ENCODE measurements at places on chromosomes 7 and 10.

GRCh38 chr10:71220689-71221540, 8.5 kb downstream of the UNC5B start:
- no peaks in the 10 kb centered on the region for H3K36me3 ChIP-seq
- DNase-seq: no peak
- no peaks in the 10 kb centered on the region for H3K27me3 ChIP-seq
- peaks cover 48% of the 10 kb centered on the region for H3K4me1 ChIP-seq
- no peak overlapping the region for H3K27ac ChIP-seq

DNA sequence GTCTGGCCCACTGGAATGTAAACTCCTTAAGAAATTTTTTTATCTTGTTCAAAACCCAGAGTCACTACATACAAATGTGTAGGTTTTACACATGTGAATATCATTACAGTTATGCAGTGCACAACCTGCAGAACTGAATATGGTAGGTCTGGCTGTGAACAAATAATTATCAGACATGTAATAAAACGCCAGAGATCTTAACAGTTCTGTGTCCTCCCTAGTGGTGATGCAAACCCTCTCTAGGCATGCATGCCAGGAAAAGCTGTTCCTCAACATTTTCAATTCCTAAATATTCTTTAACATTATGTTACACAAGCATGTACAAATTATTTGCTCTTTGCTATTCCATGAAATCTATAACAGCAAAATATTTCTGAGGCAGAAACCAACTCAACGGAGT, 124.6 kb downstream of the IMMP2L start:
- no peaks in the 10 kb centered on the region for H3K36me3 ChIP-seq
- no peak for DNase-seq
- H3K4me3 ChIP-seq: no peak overlapping the region

DNA sequence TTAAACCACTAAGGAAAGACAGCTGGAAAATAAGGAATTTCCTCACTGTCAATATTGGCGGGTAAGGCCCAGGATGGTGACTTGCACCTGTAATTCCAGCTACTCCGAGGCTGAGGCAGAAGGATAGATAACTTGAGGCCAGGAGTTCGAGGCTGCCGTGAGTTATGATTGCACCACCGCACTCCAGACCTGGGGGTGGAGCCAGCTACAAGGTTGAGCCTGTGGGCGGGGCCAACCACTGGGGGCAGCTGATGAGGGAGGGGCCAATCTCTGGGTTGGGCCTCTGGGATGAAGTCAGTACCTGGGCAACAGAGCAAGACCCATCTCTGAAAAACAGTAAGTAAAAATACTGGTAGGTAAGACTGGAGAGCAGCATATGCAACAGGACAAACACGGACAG, 80.1 kb upstream of the ADO start:
- no peaks in the 10 kb centered on the region for H3K4me1 ChIP-seq
- H3K36me3 ChIP-seq: no peaks in the 10 kb centered on the region
- no peak for DNase-seq
- H3K27ac ChIP-seq: no peak overlapping the region
- no peak overlapping the region for H3K4me3 ChIP-seq

DNA sequence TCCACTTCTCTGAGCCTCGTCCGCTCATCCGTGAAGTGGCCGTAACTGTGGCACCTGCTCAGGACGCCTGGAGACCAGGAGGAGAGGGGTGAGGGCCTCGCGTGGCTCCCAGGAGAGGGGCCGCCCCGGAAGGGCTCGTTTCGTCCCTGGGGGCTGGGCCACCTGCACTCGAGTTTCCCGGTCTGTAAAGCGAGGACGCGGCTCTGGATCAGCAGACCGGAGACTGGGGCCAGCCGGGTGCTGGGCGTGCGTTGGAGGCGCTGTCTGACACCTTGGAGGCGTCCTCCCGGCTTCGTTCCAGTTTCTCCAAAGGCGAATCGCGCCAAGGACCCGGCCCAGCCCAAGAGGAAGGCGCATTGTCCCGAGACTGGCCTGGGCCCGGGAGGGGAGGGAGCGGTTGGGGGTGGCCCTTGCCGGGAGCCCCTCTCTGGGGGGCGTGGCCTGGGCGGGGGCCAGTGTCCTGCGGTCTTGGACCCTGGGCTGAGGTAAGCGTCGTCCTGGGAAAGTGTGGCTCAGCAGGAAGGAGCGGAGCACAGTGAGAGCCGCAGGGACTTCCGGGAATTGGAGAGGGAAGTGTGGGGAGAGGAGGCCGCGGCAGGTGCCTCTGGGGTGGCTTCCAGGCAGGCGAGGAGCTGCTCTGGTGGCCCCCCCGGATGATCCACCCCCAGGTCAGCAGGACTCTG, 89.6 kb downstream of the FOXL3 start:
- H3K27ac ChIP-seq: no peak overlapping the region
- no peaks in the 10 kb centered on the region for H3K27me3 ChIP-seq
- H3K4me1 ChIP-seq: no peaks in the 10 kb centered on the region
- H3K4me3 ChIP-seq: peak overlapping the region; percentile 40
- H3K36me3 ChIP-seq: no peaks in the 10 kb centered on the region
- DNase-seq: peak; percentile 66

GRCh38 chr10:129366450-129366849, 100.6 kb upstream of the MGMT start:
- H3K27ac ChIP-seq: no peak overlapping the region
- no peaks in the 10 kb centered on the region for H3K27me3 ChIP-seq
- H3K4me3 ChIP-seq: no peak overlapping the region
- DNase-seq: no peak
- no peaks in the 10 kb centered on the region for H3K4me1 ChIP-seq
- no peaks in the 10 kb centered on the region for H3K36me3 ChIP-seq

DNA sequence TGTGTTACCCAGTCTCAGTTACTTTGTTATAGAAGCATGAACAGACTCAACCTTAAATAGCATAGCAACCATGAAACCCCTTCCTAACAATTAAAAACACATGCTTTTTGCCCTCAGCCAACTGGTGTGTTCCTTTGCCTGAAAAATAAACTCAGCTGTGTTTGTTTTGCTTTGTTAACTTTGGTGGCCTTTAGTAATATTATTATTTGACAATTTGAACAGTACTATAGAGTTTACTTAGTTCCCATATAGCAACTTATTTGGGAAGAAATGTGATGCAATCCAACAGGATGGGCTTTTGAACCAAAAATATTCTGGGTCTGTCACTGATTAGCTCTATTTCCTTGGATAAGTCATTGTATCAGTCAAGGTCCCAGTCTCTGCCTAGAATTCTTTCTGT, 22.5 kb upstream of the MKLN1 start:
- H3K36me3 ChIP-seq: peaks cover 5% of the 10 kb centered on the region
- peaks cover 15% of the 10 kb centered on the region for H3K4me1 ChIP-seq
- no peak overlapping the region for H3K27ac ChIP-seq

GRCh38 chr10:11261687-11262493, 244.2 kb downstream of the CELF2 start:
- DNase-seq: no peak
- H3K27me3 ChIP-seq: no peaks in the 10 kb centered on the region

- peaks cover 12% of the 10 kb centered on the region for H3K36me3 ChIP-seq
- H3K4me1 ChIP-seq: no peaks in the 10 kb centered on the region
- no peak overlapping the region for H3K27ac ChIP-seq
- H3K27me3 ChIP-seq: no peaks in the 10 kb centered on the region
Measured at GRCh38 chr10:125003146-125003900, 61.4 kb downstream of the ZRANB1 start.

- no peak for DNase-seq
- no peak overlapping the region for H3K4me3 ChIP-seq
- no peaks in the 10 kb centered on the region for H3K36me3 ChIP-seq
- no peak overlapping the region for H3K27ac ChIP-seq
- H3K4me1 ChIP-seq: no peaks in the 10 kb centered on the region
- no peaks in the 10 kb centered on the region for H3K27me3 ChIP-seq
Measured at GRCh38 chr10:113359655-113360054, 193.2 kb upstream of the HABP2 start.

DNA sequence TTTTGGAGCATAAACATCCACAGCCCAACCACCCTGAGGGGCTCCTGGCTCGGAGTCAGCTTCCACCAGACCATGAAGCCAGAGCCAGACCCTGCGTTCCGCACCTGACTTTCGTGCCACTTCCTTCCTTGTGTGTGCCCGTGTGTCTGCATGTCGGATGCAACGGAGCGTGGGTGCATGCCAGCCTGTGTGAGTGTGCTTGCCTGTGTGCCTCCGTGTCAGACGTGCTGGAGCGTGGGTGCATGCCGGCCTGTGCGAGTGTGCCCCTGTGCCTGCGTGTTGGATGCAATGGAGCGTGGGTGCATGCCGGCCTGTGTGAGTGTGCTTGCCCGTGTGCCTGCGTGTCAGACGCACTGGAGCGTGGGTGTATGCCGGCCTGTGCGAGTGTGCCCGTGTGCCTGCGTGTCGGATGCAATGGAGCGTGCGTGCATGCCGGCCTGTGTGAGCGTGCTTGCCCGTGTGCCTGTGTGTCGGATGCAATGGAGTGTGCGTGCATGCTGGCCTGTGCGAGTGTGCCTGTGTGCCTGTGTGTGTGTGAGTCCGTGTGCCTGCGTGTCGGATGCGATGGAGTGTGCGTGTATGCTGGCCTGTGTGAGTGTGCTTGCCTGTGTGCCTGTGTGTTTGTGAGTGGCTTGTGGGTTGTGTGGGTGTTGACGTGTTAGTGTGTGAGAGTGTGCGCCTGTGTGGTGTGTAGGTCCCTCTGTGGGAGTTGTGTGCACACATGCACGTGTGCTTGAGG, 28.1 kb upstream of the KNDC1 start:
- no peak for DNase-seq
- H3K27ac ChIP-seq: no peak overlapping the region
- no peak overlapping the region for H3K4me3 ChIP-seq
- no peaks in the 10 kb centered on the region for H3K4me1 ChIP-seq
- no peaks in the 10 kb centered on the region for H3K27me3 ChIP-seq

- DNase-seq: no peak
- H3K27ac ChIP-seq: no peak overlapping the region
- 0 out of 2 replicates have a peak, but pooled peaks cover 6% of the 10 kb centered on the region for H3K4me1 ChIP-seq
- H3K4me3 ChIP-seq: no peak overlapping the region
- no peaks in the 10 kb centered on the region for H3K36me3 ChIP-seq
Measured at GRCh38 chr7:97078023-97078969, 39.2 kb upstream of the SDHAF3 start.

- H3K27me3 ChIP-seq: no peaks in the 10 kb centered on the region
- no peak overlapping the region for H3K27ac ChIP-seq
- H3K36me3 ChIP-seq: no peaks in the 10 kb centered on the region
- no peaks in the 10 kb centered on the region for H3K4me1 ChIP-seq
- DNase-seq: no peak
Measured at GRCh38 chr10:87827681-87828080, 9.7 kb upstream of the ATAD1 start.

- no peak for DNase-seq
- no peaks in the 10 kb centered on the region for H3K4me1 ChIP-seq
- H3K4me3 ChIP-seq: no peak overlapping the region
- H3K27me3 ChIP-seq: no peaks in the 10 kb centered on the region
Measured at GRCh38 chr7:11458736-11459483, 373.1 kb downstream of the THSD7A start.

DNA sequence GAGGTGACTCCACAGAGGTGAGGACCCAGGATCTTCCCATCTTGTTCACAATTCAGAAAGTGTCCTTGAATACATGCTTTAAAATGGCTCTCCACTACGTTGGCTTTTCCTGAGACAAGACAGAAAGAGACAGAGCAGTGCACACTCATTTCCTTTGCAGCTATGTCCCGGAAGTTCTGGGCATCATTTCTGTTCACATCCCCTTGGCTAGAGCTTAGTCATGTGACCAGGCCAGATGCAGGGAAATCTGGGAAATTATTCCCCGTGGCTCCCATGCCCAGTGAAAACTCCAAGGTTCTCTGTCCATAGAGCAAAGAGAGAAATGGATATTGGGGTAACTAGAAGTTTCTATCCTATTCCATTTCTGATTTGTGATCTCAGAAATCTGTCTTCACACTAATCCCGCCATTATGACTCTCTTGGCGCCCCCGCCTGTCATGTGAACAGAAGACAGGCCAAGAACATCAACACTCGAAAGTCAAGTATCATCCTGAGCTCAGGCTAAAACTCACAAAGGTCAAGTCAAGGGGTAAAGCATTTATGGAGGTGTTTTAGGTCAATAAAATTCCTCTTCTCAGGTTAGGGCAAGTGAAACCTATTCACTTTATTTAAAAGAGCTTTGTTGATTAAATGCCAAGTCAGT, 251.4 kb upstream of the HABP2 start:
- H3K4me1 ChIP-seq: no peaks in the 10 kb centered on the region
- H3K27me3 ChIP-seq: no peaks in the 10 kb centered on the region
- no peak overlapping the region for H3K27ac ChIP-seq
- DNase-seq: peak; percentile 59
- no peak overlapping the region for H3K4me3 ChIP-seq

DNA sequence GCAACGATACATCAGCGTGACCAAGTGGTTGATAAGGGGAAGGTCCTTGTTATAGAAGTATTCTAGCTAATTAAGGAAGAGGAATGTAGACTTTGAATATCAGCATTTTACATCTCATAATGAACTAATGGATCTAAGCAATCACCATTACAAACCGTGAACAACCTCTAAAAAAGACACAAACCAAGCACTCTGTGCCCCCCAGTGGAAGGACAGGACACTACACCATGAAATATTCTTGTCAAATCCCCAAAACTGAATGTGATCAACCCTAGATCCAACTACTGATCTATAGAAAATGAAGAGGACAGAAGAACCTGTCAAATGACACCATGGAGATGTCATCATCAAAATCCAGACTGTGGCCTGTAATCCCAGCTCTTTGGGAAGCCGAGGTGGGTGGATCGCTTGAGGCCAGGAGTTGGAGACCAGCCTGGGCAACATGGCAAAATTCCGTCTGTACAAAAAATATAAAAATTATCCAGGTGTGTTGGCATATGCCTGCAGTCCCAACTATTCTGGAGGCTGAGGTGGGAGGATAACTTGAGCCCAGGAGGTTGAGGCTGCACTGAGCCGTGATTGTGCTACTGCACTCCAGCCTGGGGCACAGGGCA, 111.3 kb upstream of the CARD11 start:
- no peaks in the 10 kb centered on the region for H3K4me1 ChIP-seq
- no peaks in the 10 kb centered on the region for H3K36me3 ChIP-seq
- no peaks in the 10 kb centered on the region for H3K27me3 ChIP-seq

DNA sequence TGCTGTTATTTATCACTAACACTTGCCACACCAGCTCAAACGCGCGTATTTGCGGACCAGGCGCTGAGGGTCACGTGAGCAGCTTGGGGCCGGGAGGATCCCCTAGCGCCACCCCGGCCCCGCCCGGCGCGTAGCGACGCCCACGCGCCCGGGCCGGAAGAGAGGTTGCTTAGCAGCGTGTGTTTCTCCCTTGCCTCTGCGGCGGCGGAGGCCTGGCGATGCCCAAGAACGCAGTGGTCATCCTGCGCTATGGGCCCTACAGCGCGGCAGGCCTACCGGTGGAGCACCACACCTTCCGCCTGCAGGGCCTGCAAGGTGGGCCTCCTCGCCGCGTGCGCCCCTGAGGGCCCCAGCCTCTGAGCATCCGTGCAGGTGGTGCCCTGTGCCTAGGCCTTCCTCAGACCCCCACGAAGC, at the start of gene C10orf53:
Gene C10orf53 (plus strand): TSS at position 172 of the 414 bp plus-strand sequence. CDS start 47 bp downstream, at position 219.
- DNase-seq: peak; percentile 90
- H3K4me1 ChIP-seq: peaks cover 6% of the 10 kb centered on the region
- H3K36me3 ChIP-seq: no peaks in the 10 kb centered on the region
- peaks cover 72% of the 10 kb centered on the region for H3K27me3 ChIP-seq
- H3K4me3 ChIP-seq: peak within 1 kb of the TSS; percentile 53

Data from GM23338 (cell line).